Upper lobe of left lung (tissue), 6 donors: ENCODE measurements at places on chromosomes 2 and 18.

DNA sequence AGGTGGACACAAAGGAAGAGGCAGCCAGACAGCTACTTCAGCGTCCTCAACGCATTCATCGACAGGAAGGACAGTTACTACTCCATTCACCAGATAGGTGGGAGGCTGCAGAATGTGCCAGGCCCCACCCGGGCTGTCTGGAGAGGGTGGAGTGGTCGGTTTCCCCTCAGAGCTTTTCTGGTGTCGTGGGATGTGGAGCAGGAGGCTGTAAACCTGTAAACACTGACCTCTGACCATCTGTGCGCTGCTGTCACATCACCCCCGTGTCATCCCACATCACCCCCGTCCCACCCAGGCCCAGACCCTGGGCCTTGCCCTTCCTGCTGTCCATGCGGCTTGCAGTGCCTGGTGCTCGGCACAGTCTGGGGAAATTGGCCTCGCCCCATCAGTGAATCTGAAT, 17.1 kb downstream of the ATG4B start:
- DNase-seq = no peak

DNA sequence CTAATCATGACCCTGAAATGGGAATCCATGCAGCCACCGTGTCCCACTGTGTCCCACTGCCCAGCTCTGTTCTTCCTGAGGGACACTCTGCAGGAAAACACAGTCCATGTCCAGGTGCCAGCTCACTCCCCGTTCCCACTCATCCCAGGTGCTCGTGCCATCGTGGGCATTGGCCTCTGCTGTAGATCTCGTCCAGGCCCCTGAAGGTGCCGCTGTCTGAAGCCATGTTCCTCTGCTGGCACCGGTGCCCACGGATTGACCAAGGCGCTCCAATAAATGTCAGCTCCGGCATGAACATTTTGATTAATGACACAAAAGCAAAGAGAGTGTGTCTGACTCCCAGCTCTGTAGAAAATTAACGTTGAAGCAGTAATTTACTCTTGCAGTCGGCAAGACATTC, 280.1 kb upstream of the SALL3 start:
- no peak for DNase-seq

GRCh38 chr18:49628881-49629795, 67.3 kb downstream of the LIPG start:
- peak; percentile 86 for DNase-seq

DNA sequence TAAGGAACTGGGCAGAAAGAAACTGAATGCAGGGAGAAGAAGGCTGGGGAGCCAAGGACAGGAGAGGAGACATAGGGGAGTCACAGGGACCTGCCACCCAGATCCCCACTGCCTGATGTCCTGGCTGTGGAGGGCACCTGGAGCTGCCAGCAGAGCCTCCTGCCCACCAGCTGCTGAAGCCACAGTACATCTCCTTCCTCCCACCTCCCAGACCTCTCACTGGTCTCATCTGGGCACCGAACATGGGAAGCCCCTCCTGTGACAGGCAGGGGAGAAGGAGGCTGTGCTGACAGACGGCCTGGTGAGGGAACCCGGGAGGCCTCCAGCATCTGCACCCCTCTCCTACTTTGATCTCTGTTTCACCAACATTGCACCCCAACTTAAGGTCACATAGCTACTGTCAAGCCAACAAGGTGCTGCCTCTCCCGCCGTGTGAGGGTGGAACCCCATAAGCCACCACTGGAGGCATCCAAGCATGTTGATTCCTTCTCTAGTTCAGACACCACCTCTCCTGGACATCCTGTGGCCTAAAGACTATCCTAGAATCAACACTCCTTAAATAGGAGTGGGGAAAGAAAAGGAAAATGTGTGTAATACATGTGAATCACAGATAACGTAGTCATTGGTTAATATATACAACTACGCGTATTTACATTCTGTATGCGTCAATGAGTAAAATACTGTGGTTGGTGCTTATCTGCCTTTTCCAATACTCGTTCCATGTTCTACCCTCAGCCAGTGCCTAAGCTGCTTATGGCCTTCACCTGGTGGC, 3.5 kb upstream of the RNPEPL1 start:
- no peak for DNase-seq

- no peak for DNase-seq
Observed at GRCh38 chr2:42768706-42769256, 4.8 kb upstream of the OXER1 start.

GRCh38 chr2:239085201-239085992, 237.5 kb downstream of the TWIST2 start:
- no peak for DNase-seq

GRCh38 chr2:10783421-10783820, 29.2 kb downstream of the PDIA6 start:
- DNase-seq = no peak

DNA sequence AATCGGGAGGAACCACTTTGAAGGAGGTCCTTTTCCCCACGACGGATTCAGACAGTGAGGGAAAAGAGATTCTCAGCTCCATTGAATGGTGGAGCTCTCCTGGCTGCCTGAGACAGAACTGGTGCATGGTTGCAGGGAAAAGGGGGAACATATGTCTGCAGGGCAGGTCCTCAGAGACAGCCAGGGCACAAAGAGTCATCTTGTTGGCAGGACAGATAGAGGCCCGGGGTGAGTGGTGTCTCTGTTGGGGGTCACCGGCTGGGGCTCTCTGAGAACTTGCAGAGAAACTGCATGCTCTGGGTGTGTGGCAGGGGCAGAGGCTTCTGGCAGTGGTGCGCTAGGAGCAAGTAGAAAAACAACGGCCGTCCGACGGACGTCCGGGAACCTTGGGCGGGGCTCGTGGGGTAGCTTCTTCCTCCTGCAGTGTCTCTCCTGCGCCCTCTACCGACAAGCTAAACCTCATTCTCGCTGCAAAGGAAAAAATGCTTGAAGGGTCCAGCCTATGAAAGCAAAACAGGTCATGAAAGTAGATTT, 94.3 kb downstream of the CDCA7 start:
- peak; percentile 59 for DNase-seq

- peak; percentile 94 for DNase-seq
Observed at GRCh38 chr2:64859312-64860212, 129.6 kb upstream of the SLC1A4 start.

GRCh38 chr2:224884188-224884587, 158.1 kb downstream of the DOCK10 start:
- DNase-seq = peak; percentile 74

DNA sequence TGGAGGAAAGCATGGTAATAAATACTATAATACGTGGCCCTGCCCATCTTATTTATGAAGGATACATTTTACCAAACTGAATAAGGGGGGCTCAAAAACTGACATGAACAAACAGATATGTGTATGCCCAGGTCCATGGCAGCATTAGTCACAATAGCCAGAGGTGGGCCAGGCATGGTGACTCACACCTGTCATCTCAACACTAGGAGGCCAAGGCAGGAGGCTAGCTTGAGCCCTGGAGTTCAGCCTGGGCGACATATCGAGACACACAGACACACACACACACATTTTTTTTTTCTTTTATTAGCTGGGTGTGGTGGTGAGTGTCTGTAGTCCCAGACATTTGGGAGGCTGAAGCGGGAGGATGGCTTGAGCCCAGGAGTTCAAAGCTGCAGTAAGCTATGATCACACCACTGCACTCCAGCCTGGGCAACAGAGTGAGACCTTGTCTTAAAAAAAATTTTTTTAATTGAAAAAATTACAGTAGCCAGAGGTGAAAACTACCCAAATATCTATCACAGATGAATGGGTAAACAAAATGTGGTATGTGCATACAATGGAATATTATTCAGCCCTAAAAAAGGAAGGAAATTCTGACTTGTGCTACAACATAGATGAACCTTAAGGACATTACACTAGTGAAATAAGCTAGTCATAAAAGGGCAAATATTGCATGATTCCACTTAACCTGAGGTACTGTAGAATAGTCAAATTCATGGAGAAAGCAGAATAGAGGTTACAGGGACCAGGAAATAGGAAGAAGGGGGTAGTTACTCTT, 8.0 kb downstream of the ATP8B1 start:
- no peak for DNase-seq

GRCh38 chr2:83273322-83273721, 1185.8 kb downstream of the SUCLG1 start:
- no peak for DNase-seq

GRCh38 chr2:175136334-175137215, 31.4 kb downstream of the ATF2 start:
- DNase-seq = no peak

DNA sequence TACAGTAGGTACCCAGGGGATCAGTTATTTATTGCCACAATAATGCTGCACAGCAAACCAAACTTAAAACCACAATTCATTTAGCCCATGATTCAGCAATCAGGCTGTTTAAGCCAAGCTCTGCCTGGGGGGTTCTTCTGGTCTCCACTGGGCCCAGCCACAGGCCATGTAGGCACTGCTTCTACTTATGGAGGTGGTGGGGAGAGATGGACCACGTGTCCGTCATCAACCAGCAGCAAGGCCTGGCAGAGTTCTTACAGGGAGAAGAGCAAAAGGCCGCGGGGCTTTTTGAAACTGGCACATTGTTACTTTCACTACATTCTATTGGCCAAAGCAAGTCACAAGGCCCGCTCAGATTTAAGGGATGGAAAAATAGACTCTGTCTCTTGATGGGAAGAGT, 76.3 kb upstream of the DAPL1 start:
- no peak for DNase-seq

DNA sequence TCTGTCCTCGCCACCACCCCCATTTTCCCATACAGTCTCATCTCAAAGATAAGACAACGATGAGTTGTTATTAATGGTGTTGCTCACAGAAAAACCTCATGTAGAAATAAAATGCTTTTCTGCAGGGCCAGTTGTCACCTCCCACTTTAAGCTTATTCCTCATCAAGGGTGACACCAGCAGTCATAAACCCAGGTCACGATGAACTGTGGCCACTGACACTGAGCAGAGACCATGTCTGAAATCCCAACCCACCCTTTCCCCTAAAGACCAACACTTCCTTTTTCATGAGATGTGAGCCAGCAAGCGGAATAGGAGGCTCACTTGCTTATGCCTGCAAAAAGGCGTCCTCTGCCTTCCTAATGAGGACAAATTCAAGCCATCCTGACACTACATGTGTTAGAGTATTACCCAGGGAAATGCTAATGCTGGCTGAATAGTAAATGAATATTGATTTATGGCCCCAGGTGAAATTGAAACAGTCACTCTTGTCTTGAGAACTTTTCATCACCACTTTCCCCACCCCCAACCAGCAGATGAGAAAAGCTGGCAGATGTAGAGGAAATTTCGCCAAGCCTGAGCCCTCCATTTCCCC, 228.4 kb downstream of the MGAT5 start:
- DNase-seq = no peak

- no peak for DNase-seq
Observed at GRCh38 chr2:59303272-59303671, 1062.1 kb upstream of the FANCL start.

GRCh38 chr18:3479978-3480509, 30.1 kb downstream of the TGIF1 start:
- no peak for DNase-seq

- DNase-seq = no peak
Observed at GRCh38 chr2:100397118-100397860, 20.2 kb downstream of the CHST10 start.

- DNase-seq = no peak
Observed at GRCh38 chr2:50777954-50778353, 254.0 kb downstream of the NRXN1 start.

DNA sequence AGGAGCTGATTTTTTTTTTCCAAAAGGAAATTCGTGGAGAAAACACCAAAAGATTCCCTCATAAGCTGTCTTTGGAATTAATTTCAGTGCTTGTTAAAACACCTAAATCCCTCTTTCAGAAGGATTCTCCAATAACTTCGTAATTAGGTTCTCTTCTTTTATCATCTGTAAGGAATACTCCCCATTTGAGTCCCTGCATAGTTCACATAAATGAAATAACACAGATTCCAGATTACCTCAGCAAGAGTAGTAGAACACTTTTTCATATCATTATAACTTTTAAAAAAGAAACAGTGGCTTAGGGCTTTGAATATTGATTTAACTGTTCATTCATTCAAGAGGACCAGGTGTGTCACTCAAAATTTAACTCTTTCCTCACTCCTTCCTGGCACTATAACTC, 55.5 kb downstream of the ARHGAP28 start:
- DNase-seq = no peak

DNA sequence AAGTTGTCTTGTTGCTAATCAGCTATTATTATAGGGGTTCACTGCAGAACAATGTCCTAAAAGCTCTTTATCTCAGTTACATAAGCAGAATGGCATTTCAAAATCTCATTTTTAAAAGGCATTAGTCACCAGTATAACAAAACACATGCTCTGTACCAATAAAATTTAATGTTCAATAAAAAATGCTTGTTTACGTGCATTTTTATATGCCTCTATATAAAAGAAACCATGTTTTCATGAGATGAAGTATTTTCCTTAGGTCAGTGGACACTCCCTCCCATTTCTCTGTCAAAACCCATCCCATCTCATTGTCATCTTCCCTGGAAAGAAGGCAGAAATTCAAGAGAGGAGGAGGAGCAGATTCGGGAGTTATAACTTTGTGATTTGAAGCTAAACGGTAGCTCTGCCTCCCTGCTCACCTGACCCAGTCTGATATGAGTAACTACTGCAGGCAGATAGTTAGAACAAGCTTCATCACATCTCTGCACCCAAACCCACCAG, 231.9 kb upstream of the SIX2 start:
- no peak for DNase-seq

DNA sequence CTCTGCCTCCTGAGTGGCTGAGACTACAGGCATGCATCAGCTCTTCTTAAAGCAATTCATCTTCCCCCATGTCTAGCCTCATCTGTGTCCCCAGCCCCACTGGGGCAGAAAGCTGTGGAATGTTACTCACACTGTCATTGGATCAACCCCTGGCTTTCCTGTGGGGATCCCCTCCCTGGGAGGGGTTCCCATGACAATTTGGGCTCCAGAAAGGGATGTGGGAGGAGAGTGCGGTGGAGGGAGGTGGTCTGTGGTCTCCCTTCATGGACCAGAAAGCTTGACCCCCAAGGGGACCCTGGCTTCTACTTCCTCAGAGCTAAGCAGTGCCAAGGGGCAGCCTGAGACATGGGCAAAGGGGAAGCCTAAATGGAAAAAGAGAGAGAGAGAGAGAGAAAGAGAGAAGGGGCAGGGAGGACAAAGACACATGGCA, 1.3 kb downstream of the NGEF start:
- no peak for DNase-seq

DNA sequence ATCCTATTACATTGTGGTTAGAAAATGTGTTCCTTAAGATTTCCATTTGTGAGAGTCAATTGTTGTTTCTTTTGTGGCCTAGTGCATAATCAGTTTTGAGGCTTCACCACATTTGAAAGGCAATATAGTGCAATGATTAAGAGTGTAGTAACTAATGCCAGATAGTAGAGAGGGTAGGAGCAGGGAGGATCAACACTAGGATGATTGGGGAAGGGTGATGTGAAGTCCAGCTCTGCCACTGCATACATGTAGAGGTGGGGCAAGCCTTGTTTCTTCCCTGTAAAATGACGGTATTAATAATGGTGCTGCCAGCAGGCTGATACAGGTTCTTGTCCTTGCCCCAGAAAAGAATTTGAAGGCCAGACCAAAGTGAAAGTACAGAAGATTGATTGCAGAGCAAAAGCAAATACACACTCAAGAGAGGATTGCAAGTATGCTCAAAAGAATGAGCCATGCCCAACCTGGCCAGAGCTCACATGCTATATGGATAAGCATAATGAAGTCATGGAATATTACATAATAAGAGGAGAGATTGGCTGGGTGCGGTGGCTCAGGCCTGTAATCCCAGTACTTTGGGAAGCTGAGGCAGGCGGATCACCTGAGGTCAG, 8.0 kb downstream of the SP100 start:
- DNase-seq = no peak
